Right ventricle myocardium superior (tissue), 1 donor: ENCODE measurements at places on chromosomes 2 and 18. TPM values are rescaled to one million over a fixed set of nuclear protein-coding genes. Genes with fewer than 3 reads are reported as not detected.

DNA sequence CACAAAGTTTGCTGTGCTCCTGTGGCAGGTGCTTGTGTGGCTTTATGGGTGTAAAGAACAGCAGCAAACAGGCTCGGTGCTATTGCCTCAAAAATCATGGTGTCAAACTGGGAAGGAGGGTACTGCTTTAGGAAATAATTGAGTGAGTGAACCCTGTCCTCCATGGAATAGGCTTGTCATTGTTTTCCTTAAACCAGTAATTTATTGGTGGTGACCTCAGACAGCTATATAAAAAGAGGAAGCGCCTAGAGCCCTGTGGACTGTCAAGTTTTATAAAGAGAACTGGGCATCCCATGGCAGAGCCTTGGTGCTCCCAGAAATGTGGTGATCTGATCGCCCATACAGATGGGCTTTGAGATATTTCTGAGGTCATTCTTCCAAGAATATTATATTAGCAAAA is 4.7 kb upstream of the CXCR4 start:
- no peak for DNase-seq

Gene QPCT
- total RNA-seq, result 1.2 TPM

DNA sequence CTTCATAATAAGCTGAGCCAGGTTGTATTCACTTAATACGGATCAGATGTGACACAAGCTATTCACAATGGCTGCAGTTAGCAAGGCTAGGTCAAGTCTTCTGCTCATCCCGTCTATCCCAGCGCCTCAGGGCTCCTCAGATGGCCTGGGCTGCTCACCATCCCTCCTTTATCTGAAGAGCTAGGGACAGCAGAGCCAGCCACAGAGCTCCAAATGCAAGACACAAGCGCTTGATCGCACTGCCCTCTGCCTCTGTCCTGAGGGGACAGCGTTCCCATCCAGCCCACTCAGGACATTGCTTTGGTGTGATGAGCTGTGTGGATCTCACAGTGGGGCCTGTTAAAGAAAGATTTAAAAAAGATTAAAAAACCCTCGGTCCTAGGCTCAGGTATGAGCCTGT is 254.4 kb upstream of the HS6ST1 start:
- no peak for DNase-seq

- DNase-seq, result no peak
Measured at GRCh38 chr18:10230072-10230471, 224.4 kb upstream of the APCDD1 start.

Gene CETN1
- total RNA-seq, result not detected

Gene UGT1A3
- total RNA-seq, result not detected
